ENCODE measurements at places on chromosomes 7 and 10.
A peak's percentile ranks its signal among the peaks of the same experiment; 100 is the strongest.

DNA sequence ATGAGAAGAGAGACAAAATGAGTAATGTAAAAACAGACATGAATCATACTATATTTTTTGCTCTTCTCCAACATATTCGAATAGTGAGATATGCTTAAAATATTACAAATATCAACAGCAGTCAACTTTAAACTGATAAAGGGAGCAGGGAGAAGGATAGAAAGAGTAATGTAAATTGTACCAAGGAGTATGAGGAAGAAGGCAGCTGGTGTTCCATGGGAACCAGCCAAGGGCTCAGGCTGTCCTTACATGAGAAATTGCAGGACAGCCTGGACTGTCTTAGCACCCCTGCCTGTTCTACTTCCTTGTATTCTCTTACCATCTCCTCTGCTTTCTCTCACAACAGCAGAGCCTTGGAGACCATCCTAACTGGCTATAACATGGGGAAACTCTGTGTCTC is 128.7 kb downstream of the TSPAN12 start:
- no peak for DNase-seq

GRCh38 chr10:28400681-28401080 is 97.8 kb upstream of the MPP7 start:
- no peak for DNase-seq

DNA sequence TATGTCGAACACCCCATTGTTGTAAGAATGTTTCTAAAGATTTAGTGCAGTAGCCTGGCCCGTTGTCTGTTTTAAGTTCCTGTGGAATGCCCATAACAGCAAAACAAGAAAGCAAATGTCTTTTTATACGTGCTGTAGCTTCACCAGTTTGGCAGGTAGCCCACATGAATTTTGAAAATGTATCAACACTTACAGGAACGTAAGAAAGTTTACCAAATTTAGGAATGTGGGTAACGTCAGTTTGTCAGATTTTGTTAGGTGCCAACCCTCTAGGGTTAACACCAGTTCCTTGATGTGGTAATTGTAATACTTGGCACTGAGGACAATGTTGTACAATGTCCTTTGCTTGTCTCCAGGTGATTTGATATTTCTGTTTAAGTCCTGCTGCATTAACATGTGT is 3.2 kb upstream of the GIMAP4 start:
- no peak for DNase-seq

DNA sequence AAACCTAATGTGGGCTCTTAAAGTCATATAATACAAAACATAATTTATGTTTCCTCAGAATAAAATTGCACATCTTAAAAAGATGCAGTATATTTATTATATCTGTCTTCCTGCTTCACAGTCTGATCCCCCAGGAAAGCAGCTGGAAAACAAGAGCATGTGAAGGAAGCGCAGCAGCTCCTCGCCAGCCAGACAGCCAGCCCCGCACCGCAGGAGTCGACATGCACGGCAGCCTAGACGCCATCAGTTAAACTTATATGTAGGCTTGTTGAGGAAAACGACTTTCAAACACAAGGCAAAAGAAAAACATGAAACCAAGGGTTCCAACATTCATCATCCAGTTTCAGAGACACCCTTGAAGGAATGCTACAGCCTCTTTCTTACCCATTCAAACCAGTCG is 59.0 kb downstream of the PAXIP1 start:
- DNase-seq = no peak

- DNase-seq = no peak
Measured at GRCh38 chr10:129962872-129963640, 1.0 kb downstream of the EBF3 start.

GRCh38 chr10:26169466-26169865 is 47.1 kb upstream of the GAD2 start:
- no peak for DNase-seq

GRCh38 chr10:112526139-112526538 is 79.1 kb downstream of the VTI1A start:
- DNase-seq = no peak

DNA sequence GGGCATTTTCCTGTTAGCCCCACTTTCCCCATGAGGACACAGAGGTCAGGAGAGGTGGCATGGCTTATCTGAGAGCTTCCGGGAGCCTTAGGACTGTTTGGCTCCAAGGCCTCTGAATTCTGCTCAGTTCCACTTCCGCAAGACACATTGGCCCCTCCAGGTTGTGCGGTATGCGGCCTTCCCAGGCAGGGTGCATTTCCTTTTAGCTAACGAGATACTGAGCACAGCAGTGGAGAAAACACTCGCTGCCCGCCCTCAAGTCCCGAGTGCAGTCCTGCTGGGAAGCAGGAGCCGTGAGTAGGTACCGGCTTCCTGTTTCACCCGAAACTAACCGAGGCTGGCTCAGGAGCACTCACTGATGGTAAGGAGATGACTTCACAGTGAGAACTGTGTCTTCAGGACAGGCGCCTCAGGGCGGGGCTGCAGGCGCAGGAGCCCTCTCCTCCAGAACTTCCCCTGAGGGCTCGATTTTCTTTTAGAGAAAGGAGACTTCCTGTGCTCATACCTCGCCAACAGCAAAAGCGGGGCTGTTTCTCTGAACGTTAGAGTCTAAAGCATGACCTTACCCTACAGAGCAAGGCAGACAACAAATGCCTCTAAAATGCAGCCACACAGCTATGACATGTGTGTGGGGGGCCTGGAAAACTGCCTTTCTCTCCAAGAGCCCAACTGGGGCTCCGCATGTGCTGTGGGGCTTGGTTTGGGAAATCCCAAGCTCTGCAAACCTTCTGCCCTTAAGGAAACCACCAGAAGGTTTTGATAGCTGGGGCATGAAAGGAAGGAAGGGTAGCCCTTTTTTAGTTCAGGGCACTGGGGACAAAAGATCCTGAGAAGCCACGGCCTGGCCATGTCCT is 25.9 kb downstream of the RGS10 start:
- peak; percentile 61 for DNase-seq

- no peak for DNase-seq
Measured at GRCh38 chr10:129679207-129679606, 212.2 kb downstream of the MGMT start.

GRCh38 chr7:155289107-155289506 is 8.6 kb upstream of the INSIG1 start:
- no peak for DNase-seq

GRCh38 chr7:69663911-69664832 is 65.9 kb downstream of the AUTS2 start:
- no peak for DNase-seq

DNA sequence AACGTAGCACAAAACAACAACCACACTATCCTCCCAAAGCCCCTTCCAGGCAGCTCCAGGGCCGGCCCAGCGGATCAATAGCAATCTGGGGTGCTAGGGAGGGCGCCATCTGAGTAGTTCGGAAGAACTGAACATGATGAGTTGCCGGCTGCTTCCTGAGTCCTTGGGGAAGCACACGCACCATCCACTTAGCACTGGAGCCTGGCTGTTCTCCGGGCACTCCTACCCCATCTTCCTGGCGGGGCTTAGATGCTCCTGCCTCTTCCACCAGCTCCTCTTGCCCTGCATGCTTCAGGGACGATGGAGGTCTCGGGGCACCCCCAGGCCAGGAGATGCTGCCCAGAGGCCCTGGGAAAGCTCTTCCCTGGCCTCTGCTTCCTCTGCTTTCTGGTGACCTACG is at the start of gene KCNK18:
Gene KCNK18, plus strand, starts transcription at position 301 of the 400 bp plus-strand sequence. Its CDS starts 0 bp downstream, at position 301.
- DNase-seq = no peak

- no peak for DNase-seq
Measured at GRCh38 chr7:30027740-30028215, 434 bp upstream of the PLEKHA8 start.

DNA sequence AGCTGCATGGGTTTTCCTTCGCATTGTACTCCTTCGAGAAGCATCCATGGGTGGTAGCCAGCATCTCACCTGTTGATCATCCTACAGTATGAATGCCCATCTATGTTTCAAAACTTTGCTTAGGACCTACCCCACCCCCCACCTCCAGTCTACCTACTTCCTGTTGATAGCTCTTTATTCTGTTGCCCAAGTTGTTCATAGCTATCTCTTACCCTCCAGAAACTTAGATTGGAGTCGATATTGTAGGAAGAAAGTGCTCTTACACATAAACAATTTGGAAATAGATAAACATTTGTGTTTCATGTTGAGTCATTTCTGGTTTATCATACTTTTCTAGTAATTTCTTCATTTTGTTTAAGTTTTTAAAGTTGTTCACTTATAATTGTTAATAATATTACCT is 90.1 kb downstream of the FAS start:
- DNase-seq = no peak
